ENCODE measurements at places on chromosomes 12 and 14. TPM values are rescaled to one million over a fixed set of nuclear protein-coding genes. Genes with fewer than 3 reads are reported as not detected.

Gene APPL2
- 83.8 TPM for total RNA-seq

Gene HOXC5
- total RNA-seq: not detected

Gene SELPLG
- 2.9 TPM for total RNA-seq

Gene ANO4
- total RNA-seq: 3.1 TPM

Gene C1RL
- 16.5 TPM for total RNA-seq

Gene BCL7A
- 31.6 TPM for total RNA-seq

Gene USP15
- 171 TPM for total RNA-seq

Gene DPY19L2
- total RNA-seq: 58.8 TPM

Gene IL31
- not detected for total RNA-seq

Gene FOXN4
- 3.4 TPM for total RNA-seq

Gene PTGES3
- 125 TPM for total RNA-seq

Gene OR6C3
- not detected for total RNA-seq

Gene PYGL
- total RNA-seq: 55.0 TPM

Measured in camera-type eye (tissue), 1 donor.